Cortex of kidney (tissue), 1 donor: ENCODE measurements at places on chromosomes 6 and 20.

GRCh38 chr20:58088625-58089024 is 139.8 kb downstream of the ANKRD60 start:
- DNase-seq = no peak

GRCh38 chr6:33672808-33673207 is 38.7 kb downstream of the UQCC2 start:
- DNase-seq = no peak

DNA sequence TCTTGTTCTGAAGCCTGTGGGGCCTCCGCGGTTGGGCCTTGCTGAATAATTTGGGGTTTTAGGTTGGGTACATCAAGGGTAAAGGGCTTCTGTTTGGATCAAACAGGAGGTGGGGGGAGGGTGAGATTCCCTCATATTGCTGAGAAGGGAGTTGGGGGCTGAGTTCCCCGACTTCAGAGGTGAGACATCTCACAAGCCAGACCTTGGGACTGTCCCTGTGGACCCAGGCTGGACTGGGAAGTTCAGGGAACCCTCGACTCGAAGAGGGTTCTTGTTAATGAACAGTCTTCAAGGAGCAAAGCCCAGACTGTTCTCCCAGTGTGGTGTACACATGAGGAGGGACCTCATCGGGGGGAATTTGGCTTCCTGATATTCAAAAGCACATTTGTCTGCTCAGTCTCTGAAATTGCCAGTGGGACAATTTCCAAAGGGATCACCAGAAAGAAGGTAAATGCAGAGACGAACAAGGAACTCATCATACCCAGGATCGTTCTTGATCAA is 118.5 kb downstream of the SYCP2 start:
- no peak for DNase-seq

DNA sequence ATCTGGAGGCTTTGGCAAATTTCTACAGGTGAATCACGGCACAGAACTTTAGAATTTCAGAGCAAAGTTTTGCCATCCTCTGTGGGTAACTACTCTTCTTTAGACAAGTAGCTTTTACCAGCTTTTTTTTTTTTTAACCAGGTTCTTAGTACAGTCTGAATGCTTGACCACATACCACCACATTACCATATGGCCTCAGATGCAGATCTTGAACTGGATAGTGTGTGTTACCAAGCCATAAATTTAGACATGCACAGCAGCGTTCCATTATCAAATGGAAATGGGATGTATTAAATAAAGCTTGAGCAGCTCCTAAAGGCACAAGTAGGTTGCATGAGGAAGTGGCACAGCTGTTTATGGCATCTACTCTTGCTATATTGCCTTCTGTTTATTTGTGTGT is 38.3 kb upstream of the PRSS16 start:
- no peak for DNase-seq

DNA sequence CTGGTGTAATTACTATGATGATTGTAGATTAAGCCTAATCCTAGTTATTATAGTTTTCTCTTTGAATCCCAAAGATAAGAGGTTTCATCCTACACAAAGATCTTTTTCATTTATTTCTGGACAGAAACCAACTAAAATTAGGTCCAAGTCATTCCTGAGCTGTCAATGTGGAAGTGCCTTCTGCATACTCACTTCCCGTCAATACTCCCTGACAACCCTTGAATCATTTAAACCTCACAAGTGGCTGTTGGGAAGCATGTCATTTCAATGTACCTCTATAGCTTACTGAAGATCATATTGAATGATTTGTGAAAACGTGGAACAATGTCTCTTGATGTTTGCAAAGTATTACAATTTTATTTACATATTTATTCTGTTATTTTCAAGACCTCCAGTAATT is 274.1 kb downstream of the HACE1 start:
- no peak for DNase-seq

- DNase-seq = no peak
These were observed 277.9 kb downstream of the C6orf118 start for GRCh38 chr6:165031502-165031901.

DNA sequence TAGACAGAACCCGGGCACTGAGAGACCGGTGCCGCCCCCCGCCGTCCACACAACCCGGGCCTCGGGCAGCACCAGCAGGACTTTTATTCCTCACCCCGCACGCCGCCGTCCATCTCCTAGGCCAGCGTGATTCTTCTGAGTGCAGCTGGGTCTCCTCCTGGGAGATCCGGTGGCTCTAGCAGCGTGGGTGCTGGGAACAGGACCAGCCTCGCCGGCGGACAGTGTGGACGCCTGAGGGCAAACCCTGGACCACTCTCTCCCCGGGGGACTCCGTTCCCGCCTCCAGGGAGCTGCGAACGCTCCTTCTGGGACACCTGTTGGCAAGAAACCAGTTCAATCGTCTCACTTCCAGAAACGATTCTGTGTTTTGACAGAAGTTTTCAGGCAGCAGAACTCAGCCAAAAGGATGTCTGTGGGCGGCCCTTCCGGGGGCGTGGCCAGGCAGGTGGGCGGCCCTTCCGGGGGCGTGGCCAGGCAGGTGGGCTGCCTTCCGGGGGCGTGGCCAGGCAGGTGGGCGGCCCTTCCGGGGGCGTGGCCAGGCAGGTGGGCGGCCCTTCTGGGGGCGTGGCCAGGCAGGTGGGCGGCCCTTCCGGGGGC is 130.7 kb downstream of the DLL1 start:
- DNase-seq = no peak

- DNase-seq = no peak
These were observed 261.4 kb downstream of the ZFAND3 start for GRCh38 chr6:38080889-38081288.

DNA sequence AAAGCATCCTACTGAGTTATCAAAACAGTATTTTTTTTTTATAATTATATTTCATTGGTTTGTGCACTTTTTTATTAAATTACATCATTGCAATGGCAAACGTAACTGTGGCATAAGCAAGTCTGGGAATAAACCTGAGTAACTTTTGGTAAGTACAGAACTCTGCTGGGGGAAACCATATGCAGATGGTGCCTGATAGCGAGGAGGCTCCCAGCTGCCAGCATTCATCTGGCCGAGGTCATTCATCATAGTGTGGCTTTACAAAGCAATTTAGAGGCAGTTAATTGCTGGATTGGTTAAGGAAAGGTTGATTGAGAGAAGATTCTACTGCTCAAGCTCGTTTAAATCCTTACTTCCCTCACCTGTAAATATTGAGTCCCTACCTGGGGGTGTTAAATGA is 52.6 kb downstream of the HECA start:
- DNase-seq = no peak

DNA sequence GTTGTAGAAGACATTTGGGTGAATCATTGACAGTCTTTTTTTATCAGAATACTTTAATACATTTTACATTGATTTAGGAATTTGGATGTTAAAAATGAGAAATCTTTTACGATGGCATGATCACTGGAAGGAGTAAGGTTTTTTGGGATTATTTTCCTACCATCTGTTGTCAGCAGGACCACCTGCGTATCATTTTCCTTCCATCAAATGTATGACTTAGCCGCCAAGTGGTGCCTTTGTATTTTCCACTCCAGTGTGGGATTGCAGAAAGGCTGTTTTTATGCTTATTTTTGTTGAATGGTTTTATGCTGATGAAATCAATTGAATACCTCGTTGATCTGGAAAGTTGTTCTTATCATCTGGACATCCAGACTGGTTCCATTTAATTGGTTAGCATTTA is 35.8 kb downstream of the AKAP12 start:
- DNase-seq = no peak

GRCh38 chr6:75326557-75327258 is 42.1 kb upstream of the TMEM30A start:
- no peak for DNase-seq

DNA sequence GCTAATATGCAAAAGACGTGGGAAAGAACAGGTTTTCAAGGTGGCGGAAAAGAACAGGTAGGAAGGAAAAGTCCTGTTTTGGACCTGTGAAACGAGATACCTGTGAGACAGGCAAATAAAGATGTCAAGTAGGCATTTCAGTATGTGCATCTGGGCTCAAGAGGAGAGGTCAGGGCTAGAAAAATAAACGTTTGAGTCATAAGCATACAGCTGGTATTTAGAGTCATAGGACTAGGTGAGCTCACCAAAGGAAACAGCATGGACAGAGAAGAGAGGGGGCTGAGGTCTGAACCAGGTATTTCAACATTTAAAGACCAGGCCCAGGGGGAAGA is 14.9 kb downstream of the MTFR2 start:
- no peak for DNase-seq
